ENCODE measurements at places on chromosomes 11 and 22.

- no peak for DNase-seq
Measured at GRCh38 chr22:27499121-27499520, 302.4 kb downstream of the MN1 start.

- DNase-seq, result no peak
Measured at GRCh38 chr11:110989428-110990133, 255.9 kb upstream of the POU2AF2 start.

GRCh38 chr22:36221799-36222751 is 17.3 kb downstream of the APOL2 start:
- DNase-seq, result peak; percentile 49

DNA sequence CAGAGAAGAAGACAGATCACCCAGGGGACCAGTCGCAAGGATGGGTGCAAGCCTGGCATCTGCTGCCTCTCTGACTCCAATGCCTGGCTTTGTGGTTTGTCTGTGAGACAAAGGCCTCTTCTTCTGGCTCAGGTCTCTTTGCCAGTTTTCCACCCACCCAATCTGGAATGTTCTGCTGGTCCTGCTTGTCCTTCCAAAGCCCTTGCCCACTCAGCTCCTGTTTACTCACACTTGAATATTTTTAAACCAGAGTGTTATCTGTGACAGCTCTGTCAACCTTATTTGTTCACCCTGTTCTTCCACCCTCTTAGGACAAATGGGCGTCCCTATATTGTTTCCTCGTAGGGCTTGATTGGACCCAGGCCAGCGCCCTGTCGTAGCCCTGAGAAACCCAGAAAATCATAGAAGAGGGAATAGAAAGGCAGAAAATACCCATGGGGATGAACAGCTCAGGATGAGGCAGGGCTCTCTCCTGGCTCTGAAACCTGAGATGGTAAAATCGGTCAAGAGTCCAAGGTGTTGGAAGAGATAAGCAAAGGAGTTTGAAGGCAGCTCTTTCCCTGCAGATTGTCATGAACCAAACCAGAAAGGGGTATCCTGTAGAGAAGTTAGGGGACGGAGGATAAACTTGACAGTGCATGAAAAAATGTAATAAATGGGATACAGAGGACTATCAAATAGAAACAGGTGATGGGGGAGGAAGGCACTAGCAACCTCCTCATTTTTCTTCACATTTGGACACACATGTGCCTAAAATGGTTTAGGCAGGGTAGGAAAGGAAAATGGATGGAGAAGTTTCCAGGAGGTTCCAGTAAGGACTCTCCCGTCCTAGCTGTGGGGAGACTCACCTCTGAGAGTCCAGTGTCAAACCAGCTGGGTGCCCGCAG is 651 bp downstream of the CRYAB start:
- DNase-seq, result no peak

DNA sequence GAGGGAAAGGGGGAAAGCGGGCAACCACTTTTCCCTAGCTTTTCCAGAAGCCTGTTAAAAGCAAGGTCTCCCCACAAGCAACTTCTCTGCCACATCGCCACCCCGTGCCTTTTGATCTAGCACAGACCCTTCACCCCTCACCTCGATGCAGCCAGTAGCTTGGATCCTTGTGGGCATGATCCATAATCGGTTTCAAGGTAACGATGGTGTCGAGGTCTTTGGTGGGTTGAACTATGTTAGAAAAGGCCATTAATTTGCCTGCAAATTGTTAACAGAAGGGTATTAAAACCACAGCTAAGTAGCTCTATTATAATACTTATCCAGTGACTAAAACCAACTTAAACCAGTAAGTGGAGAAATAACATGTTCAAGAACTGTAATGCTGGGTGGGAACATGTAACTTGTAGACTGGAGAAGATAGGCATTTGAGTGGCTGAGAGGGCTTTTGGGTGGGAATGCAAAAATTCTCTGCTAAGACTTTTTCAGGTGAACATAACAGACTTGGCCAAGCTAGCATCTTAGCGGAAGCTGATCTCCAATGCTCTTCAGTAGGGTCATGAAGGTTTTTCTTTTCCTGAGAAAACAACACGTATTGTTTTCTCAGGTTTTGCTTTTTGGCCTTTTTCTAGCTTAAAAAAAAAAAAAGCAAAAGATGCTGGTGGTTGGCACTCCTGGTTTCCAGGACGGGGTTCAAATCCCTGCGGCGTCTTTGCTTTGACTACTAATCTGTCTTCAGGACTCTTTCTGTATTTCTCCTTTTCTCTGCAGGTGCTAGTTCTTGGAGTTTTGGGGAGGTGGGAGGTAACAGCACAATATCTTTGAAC is 6.8 kb downstream of the MALAT1 start:
- no peak for DNase-seq

- DNase-seq, result no peak
Measured at GRCh38 chr11:101807531-101807930, 107.3 kb upstream of the CEP126 start.

DNA sequence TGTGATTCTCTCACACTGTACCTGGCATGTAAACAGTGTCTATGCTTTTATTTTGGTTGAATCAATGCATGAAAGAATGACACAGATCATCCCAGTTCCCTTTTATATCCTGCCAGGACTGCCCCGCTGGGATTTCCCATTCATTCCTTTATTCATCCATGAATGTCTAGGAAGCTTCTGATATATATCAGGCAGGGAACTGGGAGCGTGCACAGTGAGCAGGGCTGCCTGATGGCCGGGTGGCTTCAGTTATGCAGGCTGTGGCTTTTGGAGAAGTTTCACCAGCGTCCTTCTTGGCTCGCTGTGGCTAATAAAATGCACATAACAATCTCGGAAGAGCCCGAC is 789.0 kb downstream of the TBC1D22A start:
- no peak for DNase-seq

DNA sequence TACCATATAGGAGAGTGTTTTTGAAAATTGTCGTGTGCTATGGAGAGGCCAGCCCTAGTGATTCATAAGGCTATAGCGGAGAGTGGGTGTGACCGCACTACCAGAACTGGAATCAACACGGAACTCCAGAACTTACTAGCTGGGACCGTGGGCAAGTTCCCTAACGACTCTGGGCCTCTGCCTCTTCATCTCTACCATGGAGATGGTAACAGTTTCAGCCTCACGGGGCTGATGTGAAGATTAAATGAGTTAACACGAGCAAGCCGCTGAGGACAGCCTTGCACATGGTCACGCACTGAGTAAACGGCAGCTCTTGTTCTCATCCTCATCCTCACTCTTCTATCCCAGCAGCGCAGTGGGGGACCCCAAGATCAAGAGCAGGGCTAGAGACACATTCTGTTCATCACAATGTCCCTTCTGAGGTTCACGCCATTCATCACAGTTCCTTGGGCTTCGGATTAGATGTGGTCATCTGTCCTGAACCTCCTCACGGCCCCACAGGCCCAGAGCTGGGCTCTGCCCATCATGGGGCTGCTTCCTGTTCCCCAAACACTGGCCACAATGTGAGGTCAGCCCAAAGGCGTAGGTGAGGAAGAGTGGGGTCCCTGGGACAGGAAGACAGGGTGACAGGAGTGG is 47.2 kb upstream of the CD5 start:
- DNase-seq, result peak; percentile 64

GRCh38 chr11:33674035-33674814 is 26.4 kb downstream of the C11orf91 start:
- DNase-seq, result no peak

- DNase-seq, result no peak
Measured at GRCh38 chr11:102428696-102429095, 23.9 kb downstream of the TMEM123 start.

DNA sequence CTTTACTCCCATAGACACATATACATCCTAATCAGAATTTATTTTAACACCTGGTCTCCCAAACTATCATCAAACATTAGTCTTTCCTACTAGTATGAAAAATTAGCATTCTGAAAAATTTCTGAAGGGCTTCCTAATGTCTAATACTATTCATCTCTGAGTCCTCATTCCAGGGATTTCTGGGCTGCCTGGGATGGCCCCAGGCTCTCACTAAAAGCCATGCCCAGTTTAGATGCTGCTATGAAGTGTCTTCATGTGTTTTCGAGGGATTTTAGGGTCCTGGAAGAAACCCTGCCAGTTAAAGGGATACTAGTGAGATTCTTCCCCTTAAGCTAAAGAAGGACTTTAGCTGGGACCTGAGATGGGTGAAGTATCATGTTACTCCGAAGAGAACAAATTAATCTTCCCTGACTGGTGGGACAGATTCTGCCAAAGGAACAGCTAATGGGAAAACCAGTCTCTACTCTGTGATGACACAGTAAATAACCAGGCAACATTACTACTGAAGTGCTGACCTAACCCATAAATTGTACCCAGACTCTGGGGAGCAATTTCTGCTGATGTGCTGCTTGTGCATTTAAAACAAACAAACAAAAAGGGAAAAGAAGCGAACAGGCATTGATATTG is 342.6 kb downstream of the SOX6 start:
- no peak for DNase-seq

GRCh38 chr11:69371731-69372588 is 78.0 kb downstream of the MYEOV start:
- no peak for DNase-seq

DNA sequence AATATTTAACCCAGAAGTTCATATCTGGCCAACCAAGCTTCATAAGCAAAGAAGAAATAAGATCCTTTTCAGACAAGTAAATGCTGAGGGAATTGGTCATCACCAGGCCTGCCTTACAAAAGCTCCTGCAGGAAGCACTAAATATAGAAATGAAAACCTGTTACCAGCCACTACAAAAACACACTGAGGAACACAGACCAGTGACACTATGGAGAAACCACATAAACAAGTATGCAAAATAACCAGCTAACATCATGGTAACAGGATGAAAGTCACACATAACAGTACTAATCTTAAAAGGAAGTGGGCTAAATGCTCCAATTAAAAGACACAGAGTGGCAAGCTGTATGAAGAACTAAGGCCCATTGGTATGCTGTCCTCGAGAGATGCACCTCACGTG is 311.4 kb downstream of the DYNC2H1 start:
- DNase-seq, result no peak

GRCh38 chr11:125675196-125675595 is 5.5 kb downstream of the ACRV1 start:
- no peak for DNase-seq

DNA sequence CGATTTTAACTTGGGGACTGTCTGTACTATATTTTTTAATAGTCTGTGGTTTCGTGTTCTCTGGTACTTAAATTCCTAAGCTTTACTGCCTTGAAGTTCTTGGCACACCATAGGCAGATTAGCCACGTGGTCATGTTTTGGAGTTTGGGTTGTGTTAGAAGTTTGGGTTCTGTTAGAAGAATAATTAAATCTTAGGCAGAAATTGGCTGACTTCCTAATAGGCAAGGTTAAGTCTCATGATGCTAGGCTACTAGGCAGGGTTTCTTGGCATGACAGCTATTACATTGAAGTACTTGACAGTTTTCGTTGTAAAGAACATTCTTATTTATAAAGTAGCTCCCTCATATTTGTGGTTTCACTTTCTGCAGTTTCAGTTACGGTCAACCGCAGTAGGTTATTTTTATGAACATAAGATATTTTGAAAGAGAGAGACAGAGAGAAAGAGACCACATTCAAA is 30.0 kb upstream of the MMP7 start:
- DNase-seq, result no peak

- no peak for DNase-seq
Measured at GRCh38 chr22:33110562-33111163, 52.5 kb upstream of the SYN3 start.

DNA sequence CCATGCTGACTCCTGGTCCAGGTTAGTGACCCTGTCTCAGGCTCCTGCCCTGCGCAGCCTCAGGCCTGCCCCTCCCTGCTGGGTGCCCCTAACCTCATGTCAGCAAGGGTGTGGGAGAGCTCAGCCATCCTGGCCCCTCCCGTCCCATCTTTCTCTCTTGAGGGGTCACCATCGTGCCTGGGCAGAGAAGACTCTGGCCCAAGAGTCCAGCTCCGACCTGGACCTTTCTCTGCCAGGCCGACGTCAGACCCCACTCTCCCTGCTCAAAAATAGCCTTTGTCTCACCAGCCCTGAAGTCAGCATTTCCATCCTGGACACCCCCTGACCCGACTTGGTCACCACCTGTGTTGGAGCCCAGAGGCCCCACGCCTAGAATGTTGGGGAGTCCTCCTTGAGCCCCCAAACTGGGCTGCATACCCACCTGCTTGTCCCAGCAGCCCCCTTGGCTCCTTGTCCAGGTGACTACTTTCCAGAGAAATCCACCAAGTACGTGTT is 4.9 kb downstream of the SCGB1C1 start:
- DNase-seq, result no peak

DNA sequence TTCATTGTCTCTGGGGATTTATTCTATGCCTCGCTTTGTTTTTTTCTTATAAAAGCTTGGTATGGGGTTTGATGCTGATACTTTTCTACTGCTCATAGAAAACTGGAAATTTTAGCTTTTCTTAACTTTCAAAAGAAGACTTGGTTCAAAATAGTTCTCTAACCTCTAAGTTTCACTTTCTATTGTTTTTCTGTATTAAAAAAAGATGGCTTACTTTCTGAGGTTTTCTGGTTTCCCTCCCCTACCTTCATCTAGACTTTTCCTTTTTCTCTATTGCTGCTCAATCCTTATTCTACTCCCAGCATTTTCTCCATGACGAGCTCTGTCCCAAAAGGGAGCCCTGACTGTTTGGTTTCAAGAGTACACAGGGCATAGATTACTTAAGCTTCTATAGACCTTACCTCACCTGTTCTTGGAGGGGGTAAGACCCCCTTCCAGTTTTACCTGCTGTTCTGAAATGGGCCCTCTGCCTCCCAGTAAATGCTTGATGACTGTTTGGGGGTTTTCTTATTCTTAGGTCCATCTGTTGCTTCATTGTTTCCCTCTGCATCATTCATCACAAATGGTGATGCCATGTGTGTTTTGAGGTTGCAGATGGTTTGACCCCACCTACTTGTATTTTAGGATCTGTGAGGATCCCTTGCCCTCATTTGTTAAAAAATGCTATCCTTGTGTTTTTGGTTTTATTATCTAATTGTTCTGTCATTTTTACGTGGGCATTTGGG is 29.5 kb downstream of the DNHD1 start:
- DNase-seq, result no peak

DNA sequence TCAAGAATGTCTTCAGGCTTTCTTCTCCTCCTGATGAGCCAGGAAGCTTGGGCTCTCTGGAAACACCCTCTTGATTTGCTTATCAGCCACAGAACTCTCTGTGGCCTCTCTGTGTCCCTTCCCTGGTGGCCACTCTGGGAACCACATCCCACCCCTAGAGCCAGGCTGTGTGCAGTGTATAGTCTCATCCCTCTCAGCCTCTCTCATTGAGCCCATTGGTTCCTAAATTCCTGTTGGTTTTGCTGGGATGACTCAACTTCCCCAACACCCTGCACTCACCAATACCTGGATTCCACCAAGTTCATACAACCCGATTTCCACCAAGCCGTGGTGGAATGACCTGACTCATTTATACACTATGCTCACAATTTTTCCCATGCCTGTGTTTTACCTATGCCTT is 5.2 kb downstream of the IRAG1 start:
- DNase-seq, result no peak

- no peak for DNase-seq
Measured at GRCh38 chr11:65528819-65529350, 4.0 kb downstream of the SCYL1 start.

- DNase-seq, result no peak
Measured at GRCh38 chr22:19741053-19741452, 17.7 kb downstream of the GP1BB start.

GRCh38 chr22:46797355-46797754 is 34.9 kb downstream of the TBC1D22A start:
- DNase-seq, result no peak

- no peak for DNase-seq
Measured at GRCh38 chr22:46678003-46678657, 57.9 kb downstream of the GRAMD4 start.
